Left forelimb (tissue), 1 donor: ENCODE measurements at places on chromosomes 12 and 14.
A peak's percentile ranks its signal among the peaks of the same experiment; 100 is the strongest.

GRCh38 chr14:77616133-77616453 is 344 bp downstream of the SPTLC2 start:
- DNase-seq: no peak

DNA sequence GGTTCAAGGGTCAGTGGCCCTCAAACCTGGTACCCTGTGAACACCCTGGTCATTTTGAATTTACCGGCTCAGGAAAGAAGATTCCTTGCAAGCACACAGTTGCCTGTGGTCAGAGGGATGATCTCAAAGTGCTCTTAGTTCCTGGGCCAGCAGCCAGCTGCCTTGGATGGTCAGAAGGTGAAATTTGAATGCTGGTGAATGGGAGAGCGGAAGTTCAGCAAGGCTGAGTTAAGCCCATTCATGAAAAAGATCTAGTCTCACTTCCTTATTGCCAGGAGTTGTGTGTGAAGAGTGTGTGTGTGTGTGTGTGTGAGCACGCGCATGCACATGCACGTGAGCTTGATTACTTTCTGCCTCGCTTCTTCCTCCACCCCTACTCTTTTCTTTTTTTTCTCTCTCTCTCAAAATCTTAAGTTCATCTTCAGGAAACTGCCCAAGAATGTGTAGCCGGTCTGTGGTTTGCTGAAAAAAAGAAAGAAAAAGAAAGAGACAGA is 155.5 kb upstream of the CCND2 start:
- no peak for DNase-seq

DNA sequence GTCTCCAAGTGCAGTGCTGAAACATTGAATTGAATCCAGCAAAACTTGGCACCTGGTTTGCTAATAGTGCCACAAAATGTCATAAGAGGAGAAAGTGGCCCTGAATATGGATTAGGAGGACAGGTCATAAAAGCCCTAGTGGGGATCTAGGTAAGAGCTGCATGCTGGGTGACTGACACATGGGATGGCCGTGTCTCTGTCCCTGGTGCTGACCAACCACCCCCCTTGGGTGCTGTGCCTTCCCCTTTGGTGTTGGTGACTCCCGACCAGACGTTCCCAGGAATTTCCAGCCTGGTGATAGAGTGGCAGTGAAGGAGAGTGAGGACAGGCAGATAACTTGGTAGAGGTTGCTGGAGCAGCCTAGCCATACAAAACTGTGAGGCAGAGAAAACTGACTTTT is 142.8 kb downstream of the VRK1 start:
- DNase-seq: no peak

- DNase-seq: no peak
Observed at GRCh38 chr14:77911356-77911755, 111.4 kb downstream of the ADCK1 start.

- peak; percentile 76 for DNase-seq
Observed at GRCh38 chr12:75820848-75821578, 210.6 kb downstream of the PHLDA1 start.

- no peak for DNase-seq
Observed at GRCh38 chr14:55120571-55121495, 8.2 kb upstream of the LGALS3 start.

GRCh38 chr12:19166956-19167355 is 37.4 kb downstream of the PLEKHA5 start:
- DNase-seq: no peak

- DNase-seq: no peak
Observed at GRCh38 chr12:80598004-80598606, 109.3 kb upstream of the MYF6 start.

GRCh38 chr12:132314516-132315233 is 14.7 kb downstream of the GALNT9 start:
- DNase-seq: no peak

DNA sequence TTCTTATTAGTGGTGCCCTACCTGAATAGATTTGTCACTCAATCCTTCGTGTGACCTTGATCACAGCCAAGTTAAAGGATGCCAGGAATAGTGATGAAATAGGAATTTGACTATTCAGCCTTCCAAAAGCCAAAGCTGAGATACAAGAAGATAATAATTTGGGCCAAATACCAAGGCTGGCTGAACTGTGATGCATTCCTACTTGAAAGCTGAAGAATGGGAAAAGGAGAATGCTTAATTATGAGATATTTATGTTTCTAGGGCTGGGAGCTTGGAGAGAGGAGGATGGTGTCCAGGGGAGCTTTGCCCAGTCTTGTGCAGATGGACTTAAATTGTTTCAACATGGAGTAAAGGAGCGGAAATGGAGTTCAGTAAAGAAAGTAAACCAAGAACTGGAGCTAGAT is 5.2 kb downstream of the RNASE7 start:
- DNase-seq: no peak

GRCh38 chr14:73741876-73742519 is 27.8 kb upstream of the PNMA1 start:
- DNase-seq: no peak

- peak; percentile 61 for DNase-seq
Observed at GRCh38 chr14:105881021-105881930, 354.9 kb downstream of the TMEM121 start.
